Adrenal gland (tissue), 19 donors: ENCODE measurements at places on chromosomes 6 and 20. TPM values are rescaled to one million over a fixed set of nuclear protein-coding genes. Genes with fewer than 3 reads are reported as not detected.

GRCh38 chr20:37114012-37114411, 18.2 kb upstream of the RBL1 start:
- no peak for DNase-seq

DNA sequence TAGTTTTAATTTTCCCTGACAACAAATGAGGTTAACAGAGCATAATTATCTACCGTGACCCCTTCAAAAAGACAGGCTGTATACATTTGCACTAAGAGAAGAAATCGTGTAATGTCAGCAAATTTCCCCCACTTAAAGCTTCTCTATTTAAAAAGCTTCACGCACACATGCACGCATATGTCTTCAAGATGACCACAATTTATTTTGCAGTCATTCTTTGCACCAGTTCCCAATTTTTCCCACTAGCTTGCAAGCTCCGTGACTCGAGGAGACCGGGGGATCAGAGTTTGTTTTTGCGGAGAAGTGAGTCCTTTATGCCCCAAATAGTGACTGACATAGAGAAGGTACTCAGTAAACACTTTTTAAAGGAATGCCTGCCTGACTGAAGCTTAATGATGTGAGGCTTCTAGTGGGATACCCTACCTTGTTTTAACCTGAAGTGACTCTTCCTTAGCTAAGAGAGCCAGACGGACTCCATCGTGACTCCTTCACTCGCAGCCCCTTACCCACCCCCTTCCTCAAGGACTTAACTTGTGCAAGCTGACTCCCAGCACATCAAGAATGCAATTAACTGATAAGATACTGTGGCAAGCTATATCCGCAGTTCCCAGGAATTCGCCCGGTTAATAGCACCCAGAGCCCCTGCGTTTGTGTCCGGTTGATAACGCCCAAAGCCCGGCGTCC, 9.3 kb upstream of the NQO2 start:
- DNase-seq, result peak; percentile 53

DNA sequence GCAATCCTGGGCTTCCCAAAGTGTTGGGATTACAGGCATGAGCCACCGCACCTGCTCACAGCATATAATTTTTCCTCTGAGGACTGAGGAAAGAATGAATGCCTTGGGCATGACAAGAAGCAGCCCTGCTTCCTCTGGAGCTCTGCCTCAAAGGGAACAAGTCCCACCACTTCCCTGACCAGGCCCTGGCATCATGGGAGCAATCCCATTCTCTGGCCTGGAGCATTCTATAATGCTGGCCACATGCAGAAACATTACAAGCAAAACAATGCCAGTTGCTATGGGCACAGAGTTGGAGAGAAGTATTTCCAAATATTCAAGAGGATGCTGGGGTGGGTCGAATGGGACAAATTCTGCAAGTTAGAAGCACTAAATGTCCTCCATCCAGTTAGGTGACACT, 41.5 kb upstream of the ARMH2 start:
- DNase-seq, result no peak

DNA sequence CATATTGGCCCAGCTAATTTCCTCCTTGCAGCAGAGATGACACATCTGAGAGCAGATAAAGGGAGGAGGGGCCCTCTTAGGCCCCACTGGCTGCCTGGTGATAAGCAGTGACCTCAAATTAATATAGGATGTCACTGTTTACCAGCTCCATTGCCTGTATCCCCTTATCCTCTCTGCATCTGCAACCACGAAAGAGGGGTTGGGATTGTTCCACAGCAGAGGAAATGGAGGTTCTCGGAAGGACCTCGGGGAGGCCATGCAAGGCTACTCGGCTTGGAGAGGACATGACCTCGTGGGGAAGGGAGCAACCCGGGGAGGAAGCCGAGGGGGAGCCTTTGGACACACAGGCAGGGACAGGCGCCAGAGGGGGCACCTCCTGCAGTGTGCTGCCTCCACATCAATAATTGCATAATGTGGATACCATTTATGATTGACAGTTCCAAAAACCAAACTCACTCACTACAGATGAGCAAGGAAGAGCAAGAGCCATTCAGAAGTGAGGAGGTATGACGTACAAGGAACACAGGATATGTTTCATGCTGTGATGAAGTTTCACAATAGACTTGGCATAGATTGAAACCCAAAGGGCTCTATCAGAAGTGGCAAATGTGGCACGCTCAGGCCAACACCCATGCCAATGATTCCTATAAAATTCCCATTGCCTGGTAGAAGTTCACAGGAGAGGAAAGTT, 177.2 kb upstream of the RNF24 start:
- DNase-seq, result no peak

GRCh38 chr6:37253486-37254007, 4.0 kb upstream of the TBC1D22B start:
- DNase-seq, result no peak

DNA sequence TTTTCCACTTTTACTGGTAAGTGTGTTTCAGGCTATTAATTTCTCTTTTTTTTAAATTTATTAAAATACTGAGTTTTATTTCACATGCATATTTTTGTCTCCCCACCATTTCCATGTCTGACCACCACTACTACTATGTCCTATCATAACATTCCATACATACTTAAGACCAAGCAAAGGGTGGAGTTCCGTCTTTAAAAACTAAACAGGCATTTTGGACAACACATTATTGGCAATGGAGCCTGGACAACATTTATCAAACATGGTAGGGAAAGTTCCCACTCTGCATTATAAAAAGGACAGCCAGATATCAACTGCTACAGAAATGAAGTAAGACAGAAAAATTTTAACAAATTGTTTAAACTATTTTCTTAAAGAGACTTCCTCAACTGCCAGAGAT, 91.9 kb downstream of the LMBRD1 start:
- no peak for DNase-seq

DNA sequence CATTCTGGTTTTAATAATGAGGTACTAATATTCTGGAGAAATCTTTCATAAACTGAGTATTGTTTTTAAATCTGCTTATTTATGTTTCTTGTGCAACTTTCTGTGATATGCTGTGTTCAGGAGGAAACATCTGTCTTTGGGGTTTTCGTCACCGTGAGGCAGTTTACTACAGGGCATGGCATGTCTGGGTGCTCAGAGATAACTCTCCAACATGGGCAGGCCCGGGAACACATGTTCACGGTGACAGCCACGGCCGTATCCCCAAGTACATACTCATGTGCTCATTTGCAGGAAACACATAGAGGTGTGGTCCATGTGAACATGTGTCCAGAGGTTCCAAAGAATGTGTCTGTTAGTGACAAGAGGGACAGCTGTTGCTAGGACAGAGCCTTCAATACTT, 62.1 kb upstream of the CNKSR3 start:
- DNase-seq, result no peak

DNA sequence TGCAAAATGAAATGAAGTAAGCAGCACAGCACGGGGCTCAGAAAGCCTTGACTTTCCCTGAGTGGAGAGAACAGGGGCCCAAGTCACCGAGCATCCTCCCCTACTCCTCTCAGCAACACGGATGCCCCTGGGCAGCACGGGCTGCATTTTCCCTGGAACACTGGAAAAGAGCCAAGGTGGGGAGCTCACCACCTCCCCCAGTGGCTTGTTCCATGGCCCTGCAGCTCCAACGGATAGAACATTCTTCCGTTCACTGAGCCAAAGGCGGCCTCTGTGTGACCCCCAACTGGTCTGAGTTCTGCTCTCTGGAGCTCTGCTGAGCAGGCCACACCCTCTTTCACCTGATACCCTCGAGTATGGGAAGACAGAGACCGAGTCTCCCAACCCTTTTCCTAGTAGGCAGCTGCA, 20.8 kb upstream of the EMILIN3 start:
- no peak for DNase-seq

DNA sequence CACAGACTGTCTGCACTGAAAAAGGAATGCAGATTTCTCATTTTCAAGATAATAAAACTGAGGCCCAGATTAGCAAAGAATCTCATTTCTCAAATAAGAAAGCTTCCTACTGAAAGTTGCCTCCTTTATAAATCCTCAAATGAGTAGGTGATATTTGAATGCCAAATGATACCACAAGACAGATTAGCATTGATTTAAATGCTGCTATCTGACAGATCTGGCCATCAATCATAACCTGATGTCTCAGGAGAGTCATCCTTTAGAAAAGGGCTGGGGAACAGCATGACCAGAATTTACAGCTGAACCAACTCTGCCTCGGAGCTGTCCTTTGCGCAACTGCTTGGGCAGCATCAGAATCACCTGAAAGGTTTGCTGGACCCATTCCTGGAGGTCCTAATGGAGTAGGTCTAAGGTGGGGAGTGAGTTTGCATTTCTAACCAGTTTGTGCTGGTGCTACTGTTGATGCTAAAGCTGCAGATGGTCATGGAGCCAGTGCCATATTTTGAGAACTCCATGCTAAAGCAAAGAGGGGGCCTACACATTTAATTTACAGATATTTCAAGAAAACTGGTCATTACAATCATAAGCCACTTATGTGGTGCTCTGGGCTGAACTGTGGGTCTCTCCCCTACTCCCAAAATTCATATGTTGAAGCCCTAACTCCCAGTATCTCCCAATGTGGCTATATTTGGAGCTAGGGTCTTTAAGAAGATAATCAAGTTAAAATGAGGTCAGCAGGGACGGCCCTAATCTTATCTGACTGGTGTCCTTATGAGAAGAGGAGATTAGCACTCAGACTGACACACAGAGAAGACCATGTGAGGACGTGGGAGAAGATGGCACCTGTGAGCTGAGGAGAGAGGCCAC, 295.5 kb upstream of the JARID2 start:
- no peak for DNase-seq

DNA sequence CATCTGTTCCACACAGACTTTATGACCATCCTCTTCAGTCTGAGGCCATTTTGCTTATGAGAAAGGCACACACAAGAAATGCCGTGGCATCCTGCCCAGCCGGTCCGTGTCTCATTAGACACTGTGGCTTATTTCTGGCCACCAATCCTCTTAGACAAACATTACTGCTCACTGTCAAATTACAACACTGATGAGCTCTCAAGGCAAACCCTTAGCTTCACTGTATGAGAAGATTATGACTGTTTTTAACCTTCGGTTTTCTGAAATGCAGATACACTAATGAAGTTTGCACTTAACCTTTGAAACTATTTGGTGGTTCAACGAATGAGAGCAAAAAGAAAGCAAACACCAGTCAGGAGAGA, 50.5 kb upstream of the DST start:
- DNase-seq, result peak; percentile 88

- no peak for DNase-seq
Observed at GRCh38 chr20:40902661-40903060, 126.0 kb upstream of the TOP1 start.

DNA sequence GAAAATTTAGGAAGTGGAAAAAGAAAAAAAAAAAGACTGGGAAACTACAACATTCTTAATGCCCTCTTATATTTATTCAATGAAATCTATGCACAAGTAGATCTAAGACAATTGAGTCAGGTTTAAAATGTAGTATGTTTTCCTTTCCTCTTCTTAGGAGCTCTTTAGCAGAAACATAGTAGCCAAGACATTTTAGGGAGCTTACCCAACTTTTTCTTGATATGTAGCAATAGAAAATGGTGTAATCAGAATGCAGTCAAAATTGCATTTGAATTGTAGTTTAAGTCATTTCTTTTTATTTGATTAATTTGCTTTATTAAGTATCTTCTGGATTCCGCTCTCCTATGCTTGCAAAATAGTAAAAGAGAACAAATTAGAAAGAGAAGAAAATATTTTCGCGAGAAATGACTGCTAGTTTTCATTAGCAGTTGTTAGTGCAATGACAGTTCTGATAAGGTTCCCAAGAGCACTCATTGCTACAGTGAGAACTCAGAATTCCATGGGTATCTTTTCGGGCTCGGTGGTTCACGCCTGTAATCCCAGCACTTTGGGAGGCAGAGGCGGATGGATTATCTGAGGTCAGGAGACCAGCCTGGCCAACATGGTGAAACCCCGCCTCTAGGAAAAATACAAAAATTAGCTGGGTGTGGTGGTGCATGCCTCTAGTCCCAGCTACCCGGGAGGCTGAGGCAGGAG, 52.2 kb downstream of the JARID2 start:
- DNase-seq, result no peak

GRCh38 chr6:33905071-33905609, 101.3 kb upstream of the MLN start:
- no peak for DNase-seq

GRCh38 chr6:52306972-52307870, 22.7 kb upstream of the MCM3 start:
- no peak for DNase-seq

MRAP2 gene
- 1.3 TPM for total RNA-seq
